ENCODE measurements at places on chromosomes 6 and 20.
A peak's percentile ranks its signal among the peaks of the same experiment; 100 is the strongest.

GRCh38 chr6:139736325-139736906 lies 362.0 kb upstream of the CITED2 start:
- DNase-seq = no peak

- DNase-seq = no peak
These were observed 52.9 kb upstream of the FNDC1 start for GRCh38 chr6:159116343-159116742.

GRCh38 chr20:38139977-38140753 lies 24.9 kb downstream of the TGM2 start:
- peak; percentile 78 for DNase-seq

DNA sequence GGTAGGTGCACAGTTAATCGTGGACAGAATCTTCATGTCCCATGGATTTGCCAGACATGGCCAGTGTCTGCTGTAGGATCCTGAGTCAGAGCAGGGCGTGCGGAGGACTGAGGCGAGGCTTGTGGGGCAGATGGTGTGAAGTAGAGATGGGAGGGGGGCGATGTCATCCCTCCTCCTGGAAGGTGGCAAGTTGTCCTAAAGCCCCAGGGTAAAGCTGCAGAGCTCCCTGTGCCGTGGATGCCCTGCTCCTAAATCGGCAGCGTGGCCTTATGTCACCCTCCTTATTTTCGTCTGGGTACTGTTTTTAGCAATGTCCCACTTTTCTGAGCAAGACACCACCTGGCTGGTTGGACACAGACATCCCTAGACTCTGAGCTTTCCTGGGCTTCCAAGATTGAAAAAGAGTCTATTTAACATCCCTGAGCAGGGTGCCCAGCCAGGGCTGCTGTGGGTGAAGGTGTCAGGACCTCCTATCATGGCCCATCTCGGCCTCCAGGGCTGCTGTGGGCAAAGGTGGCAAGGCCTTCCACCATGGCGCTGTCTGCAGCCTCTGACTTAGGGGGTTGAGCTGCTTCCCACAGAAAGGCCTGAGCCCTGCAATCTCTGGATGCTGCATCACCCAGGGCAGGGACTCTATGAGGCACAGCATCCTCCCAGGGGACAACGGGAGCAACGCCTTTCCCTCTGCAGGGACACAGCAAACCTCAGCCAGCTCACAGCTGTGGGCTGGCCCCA lies 145.4 kb downstream of the TTLL2 start:
- no peak for DNase-seq

GRCh38 chr6:97275804-97276203 lies 7.2 kb downstream of the MMS22L start:
- no peak for DNase-seq

DNA sequence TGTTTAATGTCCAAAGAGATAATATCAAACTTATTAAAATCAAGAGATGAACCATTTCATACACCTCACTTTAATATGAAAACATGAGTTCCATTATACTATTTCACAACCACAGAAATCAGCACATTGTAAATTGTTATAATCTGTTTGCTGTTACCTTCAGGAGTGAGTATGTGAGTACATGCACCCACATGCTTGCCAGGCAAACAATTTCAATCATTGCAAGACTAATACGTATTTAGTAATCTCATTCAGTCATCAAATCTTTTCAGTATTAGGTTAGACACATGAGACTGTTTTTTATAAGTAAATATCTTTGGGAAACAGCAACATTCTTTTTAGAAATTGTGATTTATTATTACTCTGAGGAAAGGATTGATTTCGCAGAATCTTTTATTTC lies 9.3 kb upstream of the EPM2A start:
- no peak for DNase-seq
